ENCODE measurements at places on chromosomes 5 and 9.

GRCh38 chr9:27533311-27533710 is 3.7 kb upstream of the MOB3B start:
- no peak for DNase-seq

DNA sequence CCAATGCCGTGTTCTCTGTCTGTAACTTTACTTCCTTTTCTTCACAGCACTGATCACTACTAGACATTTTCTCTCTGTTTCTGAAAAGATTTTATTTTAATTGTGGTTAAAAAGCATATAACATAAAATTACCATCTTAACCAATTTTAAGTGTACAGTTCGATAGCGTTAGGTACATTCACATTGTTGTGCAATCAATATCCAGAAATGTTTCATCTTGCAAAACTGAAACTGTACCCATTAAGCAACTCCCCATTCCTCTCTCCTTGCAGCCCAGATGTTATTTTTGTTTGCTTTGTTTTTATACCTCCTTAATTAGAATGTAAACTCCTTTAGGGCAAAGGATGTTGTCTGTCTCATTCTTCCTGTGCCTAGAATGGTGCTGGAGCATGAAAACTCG is 47.5 kb downstream of the COL27A1 start:
- DNase-seq, result no peak

- no peak for DNase-seq
Measured at GRCh38 chr9:2227144-2227867, 212.2 kb downstream of the SMARCA2 start.

DNA sequence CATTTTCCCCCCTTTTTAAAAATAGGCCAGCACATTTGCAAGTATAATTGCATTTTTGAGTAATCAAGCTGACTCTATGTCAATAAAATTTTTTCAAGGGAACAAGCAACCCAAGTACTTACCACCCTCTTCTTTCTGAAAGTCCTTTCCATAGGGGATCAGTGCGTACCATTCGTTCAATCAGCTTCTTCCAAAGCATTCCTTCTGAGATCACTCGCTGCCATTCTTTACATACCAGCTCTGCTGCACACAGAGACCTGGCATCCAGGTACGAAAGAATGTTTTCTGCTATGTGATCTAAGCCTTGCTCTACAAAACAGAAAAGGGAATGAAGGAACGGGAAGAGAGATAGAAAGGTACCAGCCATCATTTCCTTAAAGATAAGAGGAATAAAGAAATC is 106.6 kb downstream of the FBXW11 start:
- no peak for DNase-seq

GRCh38 chr5:179795049-179795862 is 1.5 kb downstream of the LTC4S start:
- no peak for DNase-seq

DNA sequence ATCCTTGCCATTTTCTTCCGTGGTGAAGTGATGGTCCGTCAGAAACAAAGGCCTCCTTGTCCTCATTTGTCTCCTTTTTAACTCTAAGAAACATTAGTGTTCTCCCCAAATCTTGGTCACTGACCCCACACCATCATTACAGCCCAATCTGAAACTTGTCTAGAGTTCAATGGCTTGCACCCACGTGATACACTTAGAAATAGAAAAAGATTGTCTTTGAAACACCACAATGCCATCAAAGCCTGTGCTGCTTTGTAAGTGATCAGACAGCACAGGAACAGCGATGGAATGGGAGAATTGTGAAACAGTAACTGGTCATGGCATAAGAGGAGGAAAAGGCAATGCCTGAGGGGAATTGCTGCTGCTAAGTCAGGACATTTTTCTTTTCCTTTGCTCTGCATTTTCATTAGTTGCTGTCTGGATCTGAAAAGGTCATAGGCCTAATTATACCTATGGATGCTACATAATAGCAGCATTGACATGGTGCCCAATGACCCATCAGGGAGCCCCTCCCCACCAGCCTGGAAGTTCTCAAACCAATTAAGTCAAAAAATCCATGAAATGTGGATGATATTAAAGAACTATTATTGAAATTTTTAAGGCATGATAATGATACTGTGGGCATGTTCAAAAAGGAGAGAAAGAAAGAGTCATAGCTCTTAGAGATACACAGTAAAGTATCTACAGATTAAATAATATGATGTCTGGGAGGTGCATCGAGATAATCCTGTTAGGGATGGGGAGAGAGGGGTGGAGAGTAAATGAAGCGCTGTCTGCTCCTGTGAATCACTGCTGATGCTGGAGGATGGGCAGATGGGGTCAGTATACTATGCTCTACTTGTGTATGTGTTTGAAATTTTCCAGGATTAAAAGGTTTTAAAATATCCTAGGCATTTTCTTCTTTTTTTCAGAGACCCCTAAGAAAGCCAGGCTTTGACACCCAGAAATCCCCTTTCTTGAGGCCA is 83.6 kb downstream of the ENC1 start:
- DNase-seq, result no peak

All from HS-5 (cell line).